HCT116 (cell line): ENCODE measurements at places on chromosomes 1 and 21.

DNA sequence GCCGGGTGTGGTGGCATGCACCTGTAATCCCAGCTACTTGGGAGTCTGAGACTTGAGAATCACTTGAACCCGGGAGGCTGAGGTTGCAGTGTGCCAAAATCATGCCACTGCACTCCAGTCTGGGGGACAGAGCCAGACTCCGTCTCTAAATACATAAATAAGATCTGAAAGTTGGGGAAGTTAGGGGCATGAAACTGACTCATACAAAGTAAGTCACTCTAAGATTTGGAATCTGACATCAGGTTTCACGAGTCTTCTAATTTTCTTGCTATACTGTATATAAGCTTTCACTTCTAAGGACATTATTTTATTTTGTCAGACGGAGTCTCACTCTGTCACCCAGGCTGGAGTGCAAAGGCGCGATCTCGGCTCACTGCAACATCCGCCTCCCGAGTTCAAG, 30.1 kb downstream of the RNF19B start:
- no peaks in the 10 kb centered on the region; the same call in 1 of the 2 replicates for H3K36me3 ChIP-seq
- H3K27me3 ChIP-seq = no peaks in the 10 kb centered on the region
- no peak overlapping the region for H3K4me3 ChIP-seq
- H3K27ac ChIP-seq = peak overlapping the region; percentile 16
- peaks cover 19% of the 10 kb centered on the region for H3K4me1 ChIP-seq
- no peak for DNase-seq

GRCh38 chr21:46594276-46594675, 10.6 kb downstream of the S100B start:
- H3K36me3 ChIP-seq = no peaks in the 10 kb centered on the region
- H3K27me3 ChIP-seq = no peaks in the 10 kb centered on the region
- no peak overlapping the region for H3K4me3 ChIP-seq

- no peak overlapping the region for H3K27ac ChIP-seq
- no peak overlapping the region for H3K4me3 ChIP-seq
- H3K36me3 ChIP-seq = no peaks in the 10 kb centered on the region
- no peaks in the 10 kb centered on the region for H3K27me3 ChIP-seq
Observed at GRCh38 chr1:61160526-61160925, 78.2 kb downstream of the NFIA start.

DNA sequence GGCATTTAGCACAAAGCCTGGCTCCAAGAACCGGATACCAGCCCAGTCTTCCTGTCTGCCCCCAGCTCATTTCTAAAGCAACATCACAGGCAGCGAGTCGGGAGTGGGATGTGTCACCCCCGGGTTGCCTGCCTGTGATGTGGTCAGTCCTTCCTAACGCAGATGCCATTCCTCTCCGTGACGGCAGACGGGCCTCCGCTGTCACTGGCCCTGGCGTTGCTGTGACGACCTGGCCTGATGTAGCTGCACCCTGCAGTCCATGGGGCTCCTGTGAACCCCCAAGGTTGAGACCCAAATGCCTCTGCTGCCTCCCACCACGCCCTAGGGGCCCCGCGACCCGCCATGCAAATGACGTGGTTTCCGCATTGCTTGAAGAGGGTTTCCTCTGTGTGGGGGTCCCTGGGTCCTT, 12.3 kb downstream of the TNFRSF1B start:
- H3K27ac ChIP-seq = no peak overlapping the region
- H3K36me3 ChIP-seq = no peaks in the 10 kb centered on the region
- H3K4me3 ChIP-seq = peak overlapping the region; percentile 0; the same call in 1 of the 2 replicates
- H3K4me1 ChIP-seq = peaks cover 31% of the 10 kb centered on the region
- no peaks in the 10 kb centered on the region for H3K27me3 ChIP-seq

- H3K4me1 ChIP-seq = peaks cover 17% of the 10 kb centered on the region
- no peaks in the 10 kb centered on the region for H3K36me3 ChIP-seq
- no peaks in the 10 kb centered on the region for H3K27me3 ChIP-seq
- no peak overlapping the region for H3K27ac ChIP-seq
Observed at GRCh38 chr1:200888349-200888838, 6.3 kb upstream of the INAVA start.

GRCh38 chr21:43304206-43304605, 122.7 kb downstream of the SIK1 start:
- no peaks in the 10 kb centered on the region for H3K27me3 ChIP-seq
- no peak overlapping the region for H3K27ac ChIP-seq
- no peak for DNase-seq
- no peaks in the 10 kb centered on the region for H3K4me1 ChIP-seq
- no peaks in the 10 kb centered on the region for H3K36me3 ChIP-seq

GRCh38 chr1:71494163-71494562, 413.3 kb upstream of the ZRANB2 start:
- no peak overlapping the region for H3K27ac ChIP-seq
- no peak for DNase-seq

DNA sequence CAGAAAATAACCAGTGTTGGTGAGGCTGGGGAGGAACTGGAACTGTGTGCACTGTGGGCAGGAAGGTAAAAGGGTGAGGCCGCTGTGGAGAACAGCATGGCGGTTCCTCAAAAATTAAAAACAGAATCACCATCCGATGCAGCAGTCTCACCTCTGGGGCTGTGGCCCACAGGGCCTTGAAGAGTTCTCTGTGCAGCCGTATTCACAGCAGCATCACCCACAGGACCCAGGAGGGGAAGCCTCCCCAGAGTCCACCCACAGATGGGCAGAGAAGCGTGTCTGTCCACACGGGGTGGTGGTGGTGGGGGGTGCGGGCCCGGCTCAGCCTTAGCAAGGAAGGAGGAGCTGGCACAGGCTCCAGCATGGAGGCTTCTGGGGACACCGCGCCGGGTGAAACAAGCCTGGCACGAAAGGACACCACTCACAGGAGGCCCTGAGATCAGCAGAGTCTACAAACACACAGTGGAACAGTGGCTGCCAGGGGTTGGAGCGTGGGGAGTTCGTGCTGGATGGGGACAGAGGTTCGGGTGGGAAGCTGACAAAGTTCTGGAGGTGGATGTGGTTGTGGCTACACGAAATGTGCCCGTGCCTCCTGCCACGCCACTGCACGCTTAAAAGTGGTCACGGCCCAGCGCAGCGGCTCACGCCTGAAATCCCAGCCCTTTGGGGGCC, 11.5 kb downstream of the MORN1 start:
- H3K4me3 ChIP-seq = no peak overlapping the region
- DNase-seq = no peak
- no peaks in the 10 kb centered on the region for H3K36me3 ChIP-seq
- H3K27me3 ChIP-seq = no peaks in the 10 kb centered on the region
- 0 out of 2 replicates have a peak, but pooled peaks cover 6% of the 10 kb centered on the region for H3K4me1 ChIP-seq
- H3K27ac ChIP-seq = no peak overlapping the region

DNA sequence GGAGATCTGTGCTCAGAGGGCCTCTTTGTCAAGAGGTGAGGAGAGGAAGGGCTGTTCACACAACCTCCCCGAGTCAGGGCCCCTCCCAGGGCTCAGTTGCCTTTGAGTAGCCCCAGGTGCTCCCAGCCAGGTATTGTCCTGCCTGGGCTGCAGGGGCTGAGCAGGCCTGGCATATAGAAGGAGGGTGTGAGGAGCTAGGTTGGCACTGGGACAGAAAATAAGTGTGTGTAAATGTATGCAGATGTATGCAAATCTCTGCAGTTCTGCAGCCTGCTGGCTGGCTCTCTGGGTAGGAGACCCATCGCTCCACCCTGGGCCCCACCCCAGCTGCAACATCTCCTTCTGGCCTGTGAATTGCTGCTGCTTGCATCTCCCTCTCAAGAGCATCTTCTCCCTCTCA, 52.4 kb downstream of the NAV1 start:
- H3K4me3 ChIP-seq = no peak overlapping the region
- DNase-seq = no peak
- H3K27ac ChIP-seq = no peak overlapping the region
- H3K27me3 ChIP-seq = peaks cover 39% of the 10 kb centered on the region; the same call in 1 of the 2 replicates
- no peaks in the 10 kb centered on the region for H3K36me3 ChIP-seq
- no peaks in the 10 kb centered on the region for H3K4me1 ChIP-seq

- no peak overlapping the region for H3K4me3 ChIP-seq
- H3K36me3 ChIP-seq = no peaks in the 10 kb centered on the region
Observed at GRCh38 chr1:25781130-25781433, 18.9 kb upstream of the SELENON start.

DNA sequence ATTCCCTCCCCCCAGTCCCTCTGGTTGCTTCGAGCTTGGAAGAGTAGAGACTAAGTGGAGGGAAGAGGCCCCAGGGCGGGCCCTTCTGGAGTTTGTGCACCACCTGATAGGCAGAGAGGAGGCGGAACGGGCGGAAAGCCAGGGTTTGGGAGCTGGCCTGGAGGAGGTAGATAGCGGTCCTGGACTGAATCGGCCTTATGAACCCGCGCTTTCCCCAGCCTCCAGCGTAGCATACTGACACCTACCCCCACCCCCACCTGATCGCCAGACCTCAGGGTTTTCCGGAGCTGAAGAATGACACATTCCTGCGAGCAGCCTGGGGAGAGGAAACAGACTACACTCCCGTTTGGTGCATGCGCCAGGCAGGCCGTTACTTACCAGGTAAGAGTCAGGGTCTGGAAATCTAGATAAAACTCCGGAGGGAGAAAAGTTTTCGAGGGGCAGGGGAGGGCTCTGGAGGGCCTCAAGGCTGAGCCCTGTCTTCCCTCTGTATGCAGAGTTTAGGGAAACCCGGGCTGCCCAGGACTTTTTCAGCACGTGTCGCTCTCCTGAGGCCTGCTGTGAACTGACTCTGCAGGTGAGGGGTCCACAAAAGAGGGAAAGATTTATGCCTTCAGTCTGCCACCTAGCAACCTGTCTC, 705 bp downstream of the UROD start:
- 0 out of 2 replicates have a peak, but pooled peaks cover 7% of the 10 kb centered on the region for H3K36me3 ChIP-seq
- peaks cover 9% of the 10 kb centered on the region; the same call in 1 of the 2 replicates for H3K4me1 ChIP-seq
- H3K4me3 ChIP-seq = peak overlapping the region; percentile 74
- peak overlapping the region; percentile 51 for H3K27ac ChIP-seq
- no peaks in the 10 kb centered on the region for H3K27me3 ChIP-seq

- H3K36me3 ChIP-seq = no peaks in the 10 kb centered on the region
- H3K27ac ChIP-seq = no peak overlapping the region
- H3K4me1 ChIP-seq = no peaks in the 10 kb centered on the region
- no peak overlapping the region for H3K4me3 ChIP-seq
- H3K27me3 ChIP-seq = no peaks in the 10 kb centered on the region
Observed at GRCh38 chr1:99374109-99374508, 109.8 kb downstream of the PLPPR4 start.
